ENCODE measurements at places on chromosomes 16 and 17. TPM values are rescaled to one million over a fixed set of nuclear protein-coding genes. Genes with fewer than 3 reads are reported as not detected.

ZFHX3 gene
- total RNA-seq, result 11.3 TPM

XAF1 gene
- 11.9 TPM for total RNA-seq

WNT9B gene
- total RNA-seq, result not detected

FNDC8 gene
- total RNA-seq, result not detected

CACNG1 gene
- total RNA-seq, result not detected

CLEC3A gene
- not detected for total RNA-seq

CMTM2 gene
- not detected for total RNA-seq

SLC52A1 gene
- total RNA-seq, result under 0.01 TPM

HOXB4 gene
- 1.8 TPM for total RNA-seq

BIRC5 gene
- total RNA-seq, result 4.8 TPM

HGS gene
- 138 TPM for total RNA-seq

ABCA3 gene
- 5.3 TPM for total RNA-seq

MGAT5B gene
- total RNA-seq, result 0.89 TPM

SMCR8 gene
- 28.1 TPM for total RNA-seq
